ENCODE measurements at places on chromosomes 6 and 20.
A peak's percentile ranks its signal among the peaks of the same experiment; 100 is the strongest.

- no peak for DNase-seq
Measured at GRCh38 chr20:36741072-36741471, 4.8 kb downstream of the NDRG3 start.

GRCh38 chr6:42522942-42523814 lies 40.7 kb upstream of the UBR2 start:
- peak; percentile 60 for DNase-seq

DNA sequence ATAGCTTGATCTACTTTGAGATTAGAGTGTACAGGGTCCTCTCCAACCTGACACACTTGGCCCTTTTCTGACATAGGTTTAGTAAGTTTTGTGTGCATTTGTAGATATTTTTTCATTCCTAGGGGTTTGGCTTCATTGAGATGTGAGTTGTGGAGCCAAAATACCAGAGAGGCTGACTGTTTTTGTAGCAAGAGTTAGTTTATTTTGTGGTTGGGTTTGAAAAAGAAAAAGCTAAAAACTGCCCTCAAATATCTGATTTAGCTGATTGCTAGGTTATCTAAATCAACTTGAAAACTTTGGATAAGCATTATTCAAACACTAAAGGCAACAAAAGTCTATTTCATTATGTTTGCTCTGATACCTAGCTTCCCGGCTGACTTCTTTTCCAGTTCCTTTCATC lies 164.7 kb upstream of the CENPW start:
- no peak for DNase-seq

GRCh38 chr20:62066339-62066982 lies 780 bp upstream of the TAF4 start:
- DNase-seq, result peak; percentile 35

DNA sequence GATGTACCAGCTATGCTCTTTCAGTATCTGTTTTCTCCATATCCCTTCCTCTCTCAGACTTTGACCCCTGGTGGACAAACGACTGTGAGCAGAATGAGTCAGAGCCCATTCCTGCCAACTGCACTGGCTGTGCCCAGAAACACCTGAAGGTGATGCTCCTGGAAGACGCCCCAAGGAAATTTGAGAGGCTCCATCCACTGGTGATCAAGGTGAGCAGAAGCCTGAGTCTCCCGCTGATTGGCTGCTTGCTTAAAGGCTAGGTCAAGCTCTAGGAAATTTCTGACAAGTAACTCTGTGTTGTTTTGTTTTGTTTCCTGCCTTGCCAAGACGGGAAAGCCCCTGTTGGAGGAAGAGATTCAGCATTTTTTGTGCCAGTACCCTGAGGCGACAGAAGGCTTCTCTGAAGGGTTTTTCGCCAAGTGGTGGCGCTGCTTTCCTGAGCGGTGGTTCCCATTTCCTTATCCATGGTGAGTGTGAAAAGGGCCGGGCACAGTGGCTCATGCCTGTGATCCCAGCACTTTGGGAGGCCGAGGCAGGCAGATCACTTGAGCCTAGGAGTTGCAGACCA lies 28.6 kb downstream of the C6orf89 start:
- DNase-seq, result no peak
